ENCODE measurements at places on chromosomes 3 and 15.

- no peak for DNase-seq
Measured at GRCh38 chr3:32077260-32078084, 28.9 kb upstream of the GPD1L start.

DNA sequence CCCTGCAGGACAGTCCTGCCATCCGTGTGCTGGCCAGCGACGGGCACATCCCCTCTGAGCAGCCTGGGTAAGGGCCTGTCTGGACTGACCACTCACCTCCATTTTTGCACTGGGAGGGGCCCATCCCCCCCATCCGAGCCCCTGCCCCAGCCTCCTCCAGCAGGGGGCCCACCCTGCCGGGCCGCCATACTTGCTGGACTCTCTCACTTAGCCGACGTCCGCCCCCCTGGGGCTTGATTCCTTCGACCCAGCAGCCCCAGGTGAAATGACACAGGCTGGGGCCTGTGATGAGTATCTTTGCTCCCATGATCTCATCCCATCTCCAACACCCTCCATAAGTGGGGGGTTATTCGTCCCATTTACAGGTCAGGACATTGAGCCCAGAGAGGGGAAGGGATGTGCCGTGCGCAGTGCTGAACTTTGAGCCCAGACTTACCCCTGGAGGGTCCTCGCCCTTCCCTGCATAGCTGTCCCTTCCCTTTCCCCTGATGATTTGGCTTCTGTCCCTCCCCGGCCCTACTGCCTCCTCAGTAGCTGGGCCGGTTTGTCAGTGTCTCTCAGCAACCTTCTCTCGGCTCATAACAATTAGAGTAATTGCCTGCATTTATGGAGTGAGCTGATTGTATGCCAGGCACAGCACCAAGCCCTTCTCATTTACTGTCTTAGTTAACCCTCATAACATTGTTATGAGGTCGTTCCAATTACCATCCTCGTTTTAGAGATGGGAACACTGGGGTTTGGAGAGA is 4.2 kb downstream of the LMAN1L start:
- DNase-seq: no peak

DNA sequence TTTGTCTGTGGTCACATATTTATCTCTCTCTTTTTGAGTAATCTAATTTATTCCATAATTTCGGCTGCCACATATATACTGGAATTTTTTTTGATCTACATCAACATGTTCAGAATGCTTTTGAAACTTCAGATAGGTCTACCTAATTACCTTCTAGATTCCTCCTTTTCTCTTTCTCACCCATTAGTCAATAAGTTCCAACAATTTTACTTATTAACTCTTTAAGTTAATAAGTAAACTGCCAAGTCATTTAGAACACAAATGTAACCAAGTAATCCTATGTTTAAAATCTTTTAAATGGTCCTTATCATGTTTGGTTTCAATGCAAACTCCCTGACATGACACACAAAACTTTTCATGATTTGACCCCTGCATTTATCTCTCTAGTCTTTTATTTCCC is 410.5 kb downstream of the UNC13C start:
- no peak for DNase-seq

- DNase-seq: no peak
Measured at GRCh38 chr15:98649472-98650416, 1.4 kb downstream of the IGF1R start.

DNA sequence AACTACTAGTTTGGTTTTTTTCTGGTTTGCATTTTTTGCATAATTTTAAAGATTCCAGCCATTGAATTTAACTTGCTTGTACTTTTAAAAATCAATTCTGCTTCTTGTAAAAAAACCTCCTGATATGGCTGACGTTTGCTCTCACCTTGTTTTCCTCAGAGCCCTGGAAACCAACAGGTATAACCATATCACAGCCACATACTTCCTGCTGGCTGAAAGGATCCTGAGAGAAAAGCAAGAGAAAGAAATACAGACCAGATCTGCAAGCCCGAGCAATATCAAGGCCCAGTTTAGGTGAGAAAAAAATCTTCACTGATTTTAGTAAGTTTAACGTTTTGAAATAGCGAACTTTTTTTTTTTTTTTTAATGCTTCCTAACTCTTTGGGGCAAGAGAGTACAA is 56.8 kb downstream of the SNRK start:
- no peak for DNase-seq

DNA sequence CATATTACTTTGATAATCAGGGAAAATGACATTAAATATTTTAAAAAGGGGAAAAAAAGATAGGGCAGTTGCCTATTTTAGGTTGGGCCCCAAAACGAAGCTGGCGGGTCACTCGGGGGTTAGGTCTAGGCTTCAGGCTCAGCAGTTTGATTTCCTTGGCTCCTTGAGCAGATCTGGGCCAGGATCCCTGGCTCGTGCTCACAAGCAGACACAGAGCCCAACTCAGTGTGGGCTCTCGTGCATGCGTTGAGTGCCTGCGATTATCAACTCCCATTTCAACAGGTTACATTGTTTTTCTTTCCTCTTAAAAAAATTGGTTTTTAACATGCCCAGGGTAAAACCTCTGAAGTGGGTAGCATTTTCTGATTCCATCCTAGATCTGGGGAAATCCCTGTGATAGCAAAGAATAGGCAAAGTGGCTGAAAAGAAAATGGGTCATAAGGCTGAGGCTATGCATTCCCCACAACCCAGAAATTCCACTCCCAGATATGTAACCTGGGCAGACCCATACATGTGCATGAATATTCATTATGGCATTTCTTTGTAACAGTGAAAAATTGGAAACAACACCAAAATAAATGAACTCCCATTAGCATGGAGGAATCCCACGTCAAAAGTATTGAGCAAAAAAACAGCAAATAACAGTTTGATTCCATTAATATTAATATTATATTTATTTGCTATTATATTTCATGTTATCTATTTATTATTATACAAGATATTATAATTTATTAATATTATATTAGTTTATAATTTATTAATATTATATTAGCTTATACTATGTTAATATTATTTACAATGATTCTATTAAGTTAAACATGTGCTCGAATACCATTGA is 27.8 kb downstream of the FAM43A start:
- no peak for DNase-seq

GRCh38 chr3:170301405-170301804 is 56.1 kb upstream of the SKIL start:
- DNase-seq: no peak

DNA sequence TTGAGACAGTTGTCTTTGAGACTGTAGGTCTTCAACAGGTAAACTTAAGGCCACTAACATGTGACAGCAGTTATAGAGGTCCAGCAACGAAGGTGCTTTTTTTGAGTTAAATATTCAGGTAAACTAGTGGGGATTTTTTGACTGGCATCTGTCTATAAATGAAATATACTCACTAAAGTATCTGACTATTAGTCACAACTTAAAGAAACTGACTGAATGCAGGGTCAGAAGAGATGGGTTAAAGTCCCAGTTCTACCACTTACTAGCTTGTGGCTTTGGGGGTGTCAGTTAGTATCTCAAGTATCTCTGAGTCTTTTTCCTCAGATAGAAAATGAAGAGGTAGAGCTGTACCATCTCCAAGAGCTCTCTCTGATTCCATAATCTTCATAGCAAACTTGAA is 18.0 kb downstream of the MIX23 start:
- no peak for DNase-seq

DNA sequence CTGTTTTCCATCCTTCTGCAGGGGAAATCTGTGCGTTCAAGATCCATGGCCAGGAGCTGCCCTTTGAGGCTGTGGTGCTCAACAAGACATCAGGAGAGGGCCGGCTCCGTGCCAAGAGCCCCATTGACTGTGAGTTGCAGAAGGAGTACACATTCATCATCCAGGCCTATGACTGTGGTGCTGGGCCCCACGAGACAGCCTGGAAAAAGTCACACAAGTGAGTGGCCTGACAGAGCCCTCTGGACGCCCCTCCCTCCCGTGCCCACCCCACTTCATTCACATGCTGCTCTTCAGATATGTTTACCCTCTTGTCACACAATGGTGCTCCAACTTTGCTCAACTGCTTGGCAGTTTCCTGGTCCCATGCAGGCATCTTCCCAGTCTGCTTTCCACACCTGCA is 274.3 kb upstream of the TRIM42 start:
- DNase-seq: no peak

DNA sequence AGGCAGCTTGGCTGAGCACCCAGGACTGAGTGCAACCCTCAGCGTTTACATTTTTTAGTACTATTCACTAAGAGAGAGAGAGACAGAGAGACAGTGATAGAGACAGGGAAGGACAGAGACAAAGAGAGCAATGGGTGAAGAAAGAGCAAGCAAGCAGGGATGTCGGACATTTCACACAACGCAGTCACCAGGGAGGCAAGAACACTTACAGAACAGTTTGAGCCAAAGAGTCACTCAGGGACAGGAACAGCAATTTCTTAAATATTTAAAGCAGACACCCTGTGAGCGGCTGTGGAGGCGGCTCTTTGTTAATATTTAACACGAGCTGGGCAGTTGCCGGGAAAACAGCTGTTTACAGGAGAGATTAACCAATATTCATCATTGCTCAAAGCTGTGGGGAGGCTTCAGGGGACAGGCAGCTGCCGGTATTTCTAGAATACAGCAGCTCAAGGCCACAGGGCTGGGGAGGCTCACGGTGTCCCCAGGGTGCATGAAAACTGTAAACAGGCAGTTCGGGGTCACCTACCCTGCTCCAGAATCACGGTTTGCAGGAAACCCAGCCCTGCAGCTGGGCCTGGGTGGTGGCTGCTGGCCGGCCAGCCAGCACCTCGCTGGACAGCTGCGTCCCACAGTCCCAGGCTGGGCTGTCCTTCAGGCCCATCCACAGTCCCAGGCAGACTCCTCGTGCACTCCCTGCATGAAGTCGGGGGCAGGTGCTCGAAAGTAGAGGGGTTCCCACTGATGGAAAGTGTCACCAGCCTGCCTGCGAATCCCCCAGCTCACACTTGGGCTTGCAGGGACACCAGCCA is 38.8 kb upstream of the PCSK6 start:
- DNase-seq: no peak

DNA sequence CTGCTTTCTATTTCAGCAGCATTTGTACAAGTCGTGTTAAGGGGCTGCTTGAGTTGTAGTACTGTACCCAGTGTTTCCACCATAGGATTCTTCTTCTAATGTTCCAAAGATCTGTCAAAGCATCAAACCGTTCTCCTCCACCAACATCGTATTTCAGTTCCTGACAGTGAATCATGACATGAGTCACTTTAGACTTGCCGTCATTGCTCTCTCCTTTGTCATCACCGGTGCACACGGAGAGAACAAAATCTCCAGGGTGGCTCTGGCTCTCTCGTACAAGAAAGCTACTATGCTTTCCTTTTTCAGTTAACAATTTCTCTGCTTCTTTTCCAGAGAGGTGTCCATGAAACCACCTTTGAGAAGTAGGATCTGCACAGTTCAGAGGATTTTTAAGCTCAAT is 270.9 kb upstream of the CCDC54 start:
- DNase-seq: no peak

- DNase-seq: no peak
Measured at GRCh38 chr3:188914552-188914951, 257.2 kb upstream of the TPRG1 start.

- no peak for DNase-seq
Measured at GRCh38 chr3:97579365-97579764, 185.2 kb upstream of the ARL6 start.

DNA sequence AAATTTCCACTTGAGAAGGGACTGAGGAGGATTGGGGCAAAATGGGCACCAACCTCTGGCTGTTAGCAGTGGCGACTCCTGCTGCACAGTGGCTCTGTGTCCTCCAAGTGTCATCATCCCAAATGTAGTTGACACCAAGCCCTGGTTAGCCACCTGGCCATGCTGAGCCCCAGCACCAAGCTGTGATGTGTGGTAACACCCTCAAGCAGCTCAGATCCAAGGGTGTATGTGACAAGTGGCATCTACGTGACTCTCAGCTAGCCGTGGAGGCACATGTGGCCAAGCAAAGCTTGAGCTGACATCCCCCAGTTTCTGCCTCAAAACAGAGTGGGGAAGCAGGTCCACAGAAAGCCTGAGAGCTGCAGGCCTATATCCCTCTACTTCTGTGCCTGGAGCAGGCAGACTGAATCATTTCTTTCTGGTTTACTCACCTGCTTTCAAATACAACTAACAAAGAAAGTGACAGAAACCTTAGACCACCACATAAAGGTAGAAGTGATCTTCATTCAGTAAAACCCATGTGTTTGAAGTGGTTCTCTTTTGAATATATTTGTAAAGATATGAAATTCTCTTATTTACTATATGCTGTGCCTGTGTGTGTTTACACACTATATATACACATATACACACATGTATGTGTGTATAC is 40.0 kb downstream of the FOXP1 start:
- no peak for DNase-seq

- DNase-seq: no peak
Measured at GRCh38 chr15:66940368-66940767, 125.0 kb upstream of the SMAD3 start.

GRCh38 chr3:112304611-112305010 is 10.6 kb upstream of the SLC9C1 start:
- DNase-seq: no peak

- no peak for DNase-seq
Measured at GRCh38 chr3:121988146-121988545, 33.9 kb downstream of the ILDR1 start.

- DNase-seq: no peak
Measured at GRCh38 chr15:92014281-92015030, 160.9 kb downstream of the SLCO3A1 start.

- DNase-seq: no peak
Measured at GRCh38 chr15:75073197-75073596, 49.8 kb downstream of the PPCDC start.

DNA sequence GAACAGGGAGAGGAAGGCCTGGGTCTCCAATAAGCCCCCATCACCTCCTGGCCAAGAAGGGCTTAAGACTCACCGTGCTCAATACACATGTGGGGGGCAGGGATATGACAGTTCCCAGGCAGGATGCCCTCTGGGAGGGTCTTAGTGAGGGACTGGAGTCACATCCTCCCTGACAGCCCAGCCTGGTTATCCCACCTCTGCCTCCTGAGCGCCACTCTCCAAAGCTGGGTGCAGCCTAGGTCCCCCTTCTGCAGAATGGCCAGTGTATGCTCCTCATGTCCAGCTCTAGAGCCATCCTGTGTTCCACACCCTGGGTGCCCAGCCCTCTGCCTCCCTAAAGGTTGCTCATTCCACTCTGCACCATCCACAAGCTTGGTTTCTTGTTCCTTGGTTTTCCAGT is 1.2 kb upstream of the SHISA5 start:
- no peak for DNase-seq

DNA sequence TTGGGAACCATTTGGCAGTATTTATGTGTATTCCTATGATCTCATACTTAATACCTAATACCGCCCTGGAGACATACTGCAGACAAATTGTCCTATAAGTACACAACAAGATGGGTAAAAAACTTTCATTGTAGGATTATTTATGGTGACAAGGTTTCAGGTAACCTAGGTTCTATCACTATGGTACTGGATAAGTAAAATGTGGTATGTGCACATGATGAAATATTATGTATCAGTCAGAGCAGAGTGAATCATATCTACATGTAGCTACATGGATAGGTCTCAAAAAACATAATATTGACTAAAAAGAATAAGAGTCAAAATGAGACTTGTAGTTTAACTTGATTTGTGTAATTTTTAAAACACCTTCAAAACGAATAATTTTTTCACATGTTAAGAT is 147.8 kb downstream of the LEKR1 start:
- no peak for DNase-seq

GRCh38 chr15:77483425-77484140 is 62.9 kb downstream of the HMG20A start:
- no peak for DNase-seq

GRCh38 chr3:28949580-28949979 is 331.3 kb upstream of the RBMS3 start:
- no peak for DNase-seq

All from stimulated activated CD8-positive, alpha-beta memory T cell treated with anti-CD3 and anti-CD28 coated beads, Interleukin-4, amount 100 ng/mL, for 1 hour (primary cell).